ENCODE measurements at places on chromosomes 4 and X.

DNA sequence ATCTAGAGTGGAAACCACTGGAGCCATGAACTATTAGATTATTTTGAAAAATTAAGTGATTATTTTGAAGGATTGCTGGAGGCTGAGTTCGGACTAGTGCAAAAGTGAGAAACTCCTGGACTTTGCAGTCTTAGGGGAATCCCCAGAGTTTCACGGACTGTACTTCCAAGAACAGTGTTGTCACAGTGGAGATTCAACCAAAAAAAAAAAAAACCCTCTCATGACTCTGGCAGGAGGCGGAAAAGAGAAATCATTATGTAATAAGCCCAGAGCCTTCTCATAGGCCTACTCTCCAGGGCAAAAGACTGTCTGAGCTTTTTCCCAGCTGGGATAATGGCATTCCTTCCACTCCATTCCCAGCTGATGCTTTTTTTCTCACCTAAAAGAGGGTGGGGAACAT, 16.8 kb upstream of the C4orf51 start:
- DNase-seq: no peak

DNA sequence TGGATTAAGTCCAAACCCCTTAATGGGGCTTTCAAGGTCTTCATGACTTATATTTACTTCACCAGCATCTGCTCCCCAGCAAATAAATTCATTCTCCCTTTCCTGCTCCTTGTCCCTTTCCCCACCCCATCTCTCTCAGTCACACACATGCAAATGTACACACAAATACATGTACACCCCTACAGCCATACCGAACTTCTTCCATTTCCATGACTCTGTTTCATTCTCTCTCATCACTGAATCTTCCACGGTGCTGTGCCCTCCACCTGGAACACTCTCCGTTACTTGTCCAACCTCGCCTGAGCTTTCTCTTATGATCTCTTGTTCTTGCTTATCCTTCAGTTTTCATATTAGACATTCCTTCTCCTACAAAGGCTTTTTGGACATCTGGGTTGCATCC, 22.0 kb upstream of the RPA4 start:
- no peak for DNase-seq

- DNase-seq: no peak
Measured at GRCh38 chrX:102604327-102604726, 5.0 kb downstream of the ARMCX5 start.

DNA sequence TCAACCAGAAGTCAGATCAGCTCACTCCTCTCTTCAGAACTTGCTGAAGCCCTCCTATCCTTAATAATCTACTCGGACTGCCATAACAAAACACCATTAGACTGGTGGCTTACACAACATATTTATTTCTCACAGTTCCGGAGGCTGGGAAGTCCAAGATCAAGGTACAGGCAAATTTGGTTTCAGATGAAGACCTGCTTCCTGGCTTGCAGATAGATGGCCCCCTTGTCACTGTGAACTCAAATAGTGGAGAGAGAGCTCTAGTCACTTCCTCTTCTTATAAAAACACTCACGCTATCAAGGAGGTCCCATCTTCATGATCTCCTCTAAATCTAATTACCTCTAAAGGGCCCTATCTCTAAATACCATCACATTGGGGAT, 125.1 kb downstream of the CAMK2D start:
- DNase-seq: peak; percentile 90

- no peak for DNase-seq
Measured at GRCh38 chrX:110046001-110046400, 43.1 kb downstream of the TMEM164 start.

- no peak for DNase-seq
Measured at GRCh38 chrX:9515489-9515888, 50.6 kb downstream of the TBL1X start.

GRCh38 chr4:129254526-129254925, 158.6 kb downstream of the C4orf33 start:
- DNase-seq: no peak

DNA sequence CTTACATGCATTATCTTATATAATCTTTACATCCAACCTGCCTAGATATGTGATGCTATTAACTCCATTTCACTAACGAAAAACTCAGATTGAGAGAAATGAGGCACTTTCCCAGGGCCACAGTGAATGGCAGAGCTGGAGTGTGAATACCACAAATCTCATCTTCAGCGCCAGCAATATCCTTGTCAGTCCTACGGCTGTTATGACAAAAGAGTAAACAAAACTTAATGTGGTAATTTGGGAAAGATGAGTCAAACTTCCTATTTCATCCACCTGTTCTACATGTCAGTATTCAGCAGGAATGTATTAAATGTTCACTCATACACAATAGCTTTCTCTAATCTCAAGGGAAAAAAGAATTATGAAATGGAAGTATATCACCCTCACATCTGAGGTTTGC, 56.9 kb downstream of the FAT1 start:
- DNase-seq: no peak

DNA sequence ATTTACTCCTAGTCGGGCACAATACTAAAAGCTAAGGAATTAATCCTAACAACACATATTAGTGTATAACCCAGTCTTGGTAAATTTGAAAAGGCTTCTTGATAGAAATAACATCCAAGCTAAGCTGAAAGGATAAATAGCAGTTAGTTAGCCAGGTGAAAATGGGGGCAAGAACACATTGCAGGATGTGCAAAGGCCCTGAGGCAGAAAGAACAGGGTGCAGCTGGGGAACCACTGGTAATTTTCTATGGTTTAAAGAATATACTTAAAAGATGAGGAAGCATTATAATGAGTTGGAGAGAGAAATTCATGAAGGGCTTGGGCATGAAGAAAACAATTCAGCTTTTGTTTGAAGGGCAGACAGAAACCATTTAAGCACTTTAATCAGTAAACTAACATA, 689.0 kb downstream of the ADGRL3 start:
- DNase-seq: no peak

DNA sequence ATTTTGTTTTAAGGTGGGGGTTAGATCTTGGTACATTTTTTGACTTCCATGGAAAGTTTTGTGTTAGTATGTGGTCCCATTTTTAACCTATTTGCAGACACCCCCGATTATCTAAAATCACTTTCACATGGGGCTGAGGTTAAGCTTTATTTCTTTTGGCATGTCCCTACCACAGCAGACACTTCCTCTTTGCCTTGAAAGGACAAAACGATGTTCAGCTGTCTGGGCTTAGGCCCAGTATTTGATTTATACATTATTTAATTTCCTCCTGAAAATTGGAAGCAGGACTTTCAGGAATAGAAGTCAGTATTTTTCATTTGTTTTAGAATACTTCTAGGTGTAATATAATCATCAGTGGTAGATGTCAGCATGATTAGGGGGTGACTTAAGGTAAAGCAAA, 112.4 kb upstream of the SPRY1 start:
- DNase-seq: no peak

GRCh38 chr4:184792334-184792733, 33.4 kb downstream of the ACSL1 start:
- no peak for DNase-seq

DNA sequence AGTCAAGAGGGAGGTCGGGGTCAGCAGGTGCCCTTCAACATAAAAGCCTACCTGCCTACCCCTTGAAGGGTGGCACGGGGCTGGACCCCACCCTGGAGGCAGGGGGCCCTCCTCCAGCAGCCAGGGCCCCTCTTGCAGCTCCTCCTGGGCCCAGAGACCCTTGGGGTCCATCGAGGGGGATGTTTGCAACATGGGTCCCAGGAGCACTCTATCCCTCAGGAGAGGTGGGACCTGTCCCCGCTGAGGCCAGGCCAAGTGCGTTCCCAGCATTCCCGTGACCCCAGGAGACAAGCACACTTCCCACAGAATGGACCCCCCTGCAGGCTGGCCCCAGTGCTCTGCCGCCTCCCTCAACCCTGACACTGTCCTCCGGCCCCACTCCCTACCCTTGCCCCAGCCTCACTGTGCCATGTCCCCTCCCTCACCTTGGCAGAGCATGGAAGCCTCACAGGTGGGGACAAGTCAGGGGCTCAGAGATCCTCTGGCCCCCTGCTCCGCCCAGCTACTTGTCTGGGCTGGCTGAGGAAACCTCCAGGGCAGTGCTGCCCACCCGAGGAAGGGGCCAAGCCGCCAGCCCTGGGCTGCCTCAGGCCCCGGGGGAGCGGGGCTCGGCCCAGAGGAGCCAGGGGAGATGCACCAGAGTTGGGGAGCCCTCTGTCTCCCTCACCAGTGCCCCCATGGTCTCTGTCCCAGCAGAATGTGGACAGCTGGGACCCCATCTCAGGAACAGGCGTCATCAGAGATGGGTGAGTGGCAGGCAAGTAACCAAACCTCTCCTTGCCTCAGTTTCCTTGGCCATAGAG, 2.2 kb downstream of the MXD4 start:
- DNase-seq: no peak

GRCh38 chr4:48190839-48191238, 56.8 kb upstream of the TXK start:
- peak; percentile 62 for DNase-seq

GRCh38 chrX:39753293-39753996, 344.3 kb downstream of the BCOR start:
- no peak for DNase-seq

- DNase-seq: no peak
Measured at GRCh38 chr4:169335331-169335730, 64.6 kb upstream of the SH3RF1 start.

DNA sequence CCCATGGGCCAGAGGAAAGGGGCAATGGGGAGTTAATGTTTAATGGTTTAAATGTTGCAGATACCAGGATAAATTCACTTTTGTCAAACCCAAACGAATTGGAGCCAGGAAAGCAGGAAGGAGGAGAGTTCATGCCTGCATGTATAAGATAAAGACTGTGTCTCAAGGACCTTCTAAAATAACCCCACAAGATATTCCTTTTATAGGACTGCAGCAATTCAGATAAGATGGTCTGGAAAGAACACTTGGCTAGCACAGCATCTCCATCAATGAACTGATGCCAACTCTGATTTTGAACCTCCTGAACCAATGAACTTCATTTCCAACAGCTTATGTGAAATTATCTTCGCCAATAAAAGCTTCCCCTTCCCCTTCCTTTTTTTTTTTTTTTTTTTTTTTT, 31.3 kb upstream of the LONRF3 start:
- no peak for DNase-seq

GRCh38 chr4:113935190-113935589, 44.3 kb downstream of the ARSJ start:
- DNase-seq: no peak

DNA sequence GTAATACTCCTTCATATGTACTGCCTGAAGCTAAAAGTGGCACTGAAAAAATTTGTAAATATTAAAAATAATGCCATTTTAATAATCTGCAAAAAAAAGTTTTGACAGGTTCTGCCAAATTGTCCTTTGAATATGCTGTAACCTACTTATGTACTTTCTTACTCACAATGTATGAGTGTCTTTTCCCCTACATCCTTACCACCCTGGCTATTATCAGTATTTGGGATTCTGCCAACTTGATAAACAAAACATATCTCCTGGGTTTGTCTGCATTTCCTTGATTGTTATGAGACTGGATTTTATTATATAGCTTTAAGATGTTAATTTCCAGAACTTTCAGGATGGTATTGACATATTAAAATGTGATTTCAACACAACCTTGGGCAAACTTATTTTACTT, 187.9 kb downstream of the CHM start:
- DNase-seq: no peak

- DNase-seq: no peak
Measured at GRCh38 chr4:150619042-150619441, 37.1 kb downstream of the MAB21L2 start.

DNA sequence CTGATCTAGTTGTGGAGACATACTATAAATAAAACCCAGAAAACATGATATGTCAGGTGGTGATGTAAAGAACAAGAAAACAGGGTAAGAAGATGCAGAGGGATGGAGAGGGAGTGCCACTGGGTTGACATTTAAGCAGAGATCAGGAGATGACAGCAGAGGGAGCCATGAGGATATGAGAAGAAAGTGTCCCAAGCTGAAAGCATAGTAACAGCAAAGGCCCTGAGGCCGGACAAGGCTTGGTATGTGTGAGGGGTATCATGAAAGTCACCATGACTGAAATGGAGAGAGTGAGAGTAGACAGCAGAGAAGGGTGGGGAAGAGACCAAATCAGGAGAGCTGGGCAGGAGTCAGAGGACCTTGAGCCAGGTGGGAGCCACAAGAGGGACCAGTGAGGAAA, 3.4 kb downstream of the GPKOW start:
- no peak for DNase-seq

- DNase-seq: no peak
Measured at GRCh38 chrX:51795136-51795535, 51.9 kb downstream of the GSPT2 start.

GRCh38 chr4:79688691-79689090, 280.7 kb upstream of the GK2 start:
- DNase-seq: no peak

DNA sequence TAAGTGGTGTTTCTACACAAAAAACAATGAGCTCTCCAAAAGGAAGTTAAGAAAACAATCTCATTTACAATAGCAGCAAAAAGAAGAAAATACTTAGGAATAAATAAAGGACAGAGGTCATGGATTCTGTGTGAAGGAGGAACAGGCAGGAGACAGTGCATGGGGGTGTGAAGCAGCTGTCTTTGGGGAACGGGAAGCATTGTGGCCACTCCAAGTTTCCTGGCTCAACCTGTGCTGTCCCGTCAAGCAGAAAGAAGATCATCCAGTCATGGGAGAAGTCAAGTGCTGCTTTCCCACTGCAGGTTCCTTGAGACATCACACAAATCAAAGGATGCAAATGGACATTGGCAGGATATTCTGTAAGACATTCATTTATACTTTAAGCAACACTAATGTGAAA, 66.1 kb upstream of the MAML3 start:
- no peak for DNase-seq

- no peak for DNase-seq
Measured at GRCh38 chr4:139663561-139664138, 2.0 kb upstream of the MGST2 start.

GRCh38 chr4:186700746-186701145, 22.9 kb downstream of the FAT1 start:
- DNase-seq: no peak

DNA sequence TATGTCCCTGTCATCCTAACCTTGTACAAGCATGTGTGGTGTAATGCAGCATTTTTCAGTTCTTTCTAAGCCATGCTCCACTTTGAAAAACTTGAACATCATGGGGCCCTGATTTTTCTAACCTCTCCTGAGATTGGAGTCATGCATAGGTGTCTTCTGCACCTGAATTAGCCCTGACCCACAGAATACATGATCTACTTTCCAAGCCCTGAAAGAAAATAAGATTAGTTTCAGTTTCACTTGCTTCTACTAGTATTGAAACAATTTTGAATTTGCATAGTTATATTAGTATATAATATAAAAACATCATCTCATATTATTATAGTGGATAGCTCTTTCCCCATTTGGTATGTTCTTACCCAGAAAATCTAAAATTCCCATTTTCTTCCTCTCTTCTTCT, 178.2 kb downstream of the HS3ST1 start:
- no peak for DNase-seq

GRCh38 chrX:44432641-44433040, 89.2 kb upstream of the EFHC2 start:
- DNase-seq: no peak

GRCh38 chr4:6969826-6970800, 60.5 kb downstream of the TBC1D14 start:
- no peak for DNase-seq

GRCh38 chr4:176805155-176805554, 12.4 kb upstream of the VEGFC start:
- DNase-seq: no peak
